CD4-positive, alpha-beta T cell treated with Interleukin-10 for 1 hour (primary cell): ENCODE measurements at places on chromosomes 5 and 9.

DNA sequence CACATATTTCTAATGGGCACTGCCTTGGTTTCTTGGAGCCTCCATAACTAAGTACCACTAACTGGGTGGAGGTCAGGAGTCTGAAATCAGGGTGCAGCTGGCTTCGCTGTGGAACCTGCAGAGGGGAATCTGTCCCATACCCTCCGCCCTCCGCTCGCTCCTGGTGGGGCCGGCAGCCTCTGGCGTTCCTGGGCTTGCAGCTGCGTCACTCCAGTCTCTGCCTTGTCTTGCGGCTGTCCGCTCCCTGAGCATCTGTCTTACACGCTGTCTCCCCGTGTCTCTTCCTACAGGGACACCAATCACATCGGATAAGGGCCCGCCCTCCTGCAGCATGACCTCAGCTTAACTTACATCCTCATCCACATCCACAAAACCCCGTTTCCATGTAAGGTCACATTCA is 45.4 kb downstream of the NTNG2 start:
- no peak for DNase-seq

DNA sequence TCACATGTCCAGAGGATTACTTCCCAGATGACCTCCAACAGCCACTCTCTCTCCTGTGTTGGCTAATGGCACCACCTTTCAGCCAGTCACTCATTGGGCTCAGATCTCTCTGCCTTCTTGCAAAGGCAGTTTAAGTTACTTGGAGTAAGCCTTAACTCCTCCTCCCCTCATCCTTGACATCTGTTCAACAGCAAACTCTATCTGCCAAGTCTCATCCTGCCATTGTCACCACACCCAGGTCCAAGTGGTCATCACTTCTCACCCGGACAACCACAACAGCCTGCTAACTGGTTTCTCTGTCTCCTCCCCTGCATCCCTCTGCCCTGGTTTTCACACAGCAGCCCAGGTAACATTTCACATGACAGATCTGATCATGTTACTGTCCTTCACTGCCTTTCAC is 58.5 kb downstream of the DCP2 start:
- no peak for DNase-seq

GRCh38 chr9:134469041-134469875 is 143.0 kb downstream of the RXRA start:
- DNase-seq = no peak

- DNase-seq = no peak
Measured at GRCh38 chr9:18473652-18474279, at the start of gene ADAMTSL1. Gene ADAMTSL1 (plus strand): TSS chr9:18474153. CDS start chr9:18474233, 80 bp downstream.

- DNase-seq = no peak
Measured at GRCh38 chr9:30846651-30847050, 1537.8 kb upstream of the ACO1 start.

- no peak for DNase-seq
Measured at GRCh38 chr9:134980991-134981390, 63.3 kb upstream of the FCN1 start.
